ENCODE measurements at places on chromosomes 1 and 21.

GRCh38 chr1:164824542-164824941 is 265.6 kb downstream of the PBX1 start:
- DNase-seq = no peak

GRCh38 chr1:147598621-147599361 is 57.5 kb downstream of the BCL9 start:
- DNase-seq = no peak

- no peak for DNase-seq
These were observed 154.0 kb downstream of the MATN1 start for GRCh38 chr1:30569384-30569783.

GRCh38 chr1:231062500-231063270 is 22.6 kb upstream of the FAM89A start:
- no peak for DNase-seq

DNA sequence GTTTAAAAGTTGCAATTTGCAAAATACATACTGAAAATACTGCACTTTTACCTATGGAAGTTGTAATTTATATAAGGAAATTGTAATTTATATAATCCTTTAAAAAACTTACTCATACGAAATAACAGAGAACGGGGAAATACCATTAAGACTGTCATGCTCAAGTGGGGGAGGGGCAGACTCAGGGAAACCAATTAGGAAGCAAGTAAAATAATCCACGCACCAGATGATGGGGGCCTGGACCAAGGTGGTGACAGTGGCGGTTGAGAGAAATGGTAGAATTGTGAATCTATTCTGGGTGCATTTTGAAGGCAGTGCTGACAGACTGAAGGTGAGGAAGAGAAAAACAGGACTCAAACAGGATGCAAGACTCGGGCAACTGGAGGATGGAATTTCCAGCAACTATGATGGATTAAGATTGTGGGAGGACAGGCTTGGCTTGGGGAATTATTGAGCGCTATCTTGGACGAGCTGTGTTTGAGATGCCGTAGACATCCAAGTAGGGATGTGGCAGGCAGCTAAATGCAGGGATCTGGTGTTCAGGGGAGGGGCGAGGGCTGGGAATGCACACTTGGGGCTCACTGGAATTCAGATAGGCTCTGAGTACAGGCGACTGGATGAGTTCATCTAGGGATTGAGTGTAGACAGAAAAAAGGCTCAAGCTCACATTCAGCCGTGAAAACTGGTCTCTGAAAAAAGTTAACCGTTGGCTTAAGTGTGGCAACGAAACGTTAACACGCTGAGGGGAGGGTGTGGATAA is 977 bp downstream of the LCA5L start:
- DNase-seq = peak; percentile 26

DNA sequence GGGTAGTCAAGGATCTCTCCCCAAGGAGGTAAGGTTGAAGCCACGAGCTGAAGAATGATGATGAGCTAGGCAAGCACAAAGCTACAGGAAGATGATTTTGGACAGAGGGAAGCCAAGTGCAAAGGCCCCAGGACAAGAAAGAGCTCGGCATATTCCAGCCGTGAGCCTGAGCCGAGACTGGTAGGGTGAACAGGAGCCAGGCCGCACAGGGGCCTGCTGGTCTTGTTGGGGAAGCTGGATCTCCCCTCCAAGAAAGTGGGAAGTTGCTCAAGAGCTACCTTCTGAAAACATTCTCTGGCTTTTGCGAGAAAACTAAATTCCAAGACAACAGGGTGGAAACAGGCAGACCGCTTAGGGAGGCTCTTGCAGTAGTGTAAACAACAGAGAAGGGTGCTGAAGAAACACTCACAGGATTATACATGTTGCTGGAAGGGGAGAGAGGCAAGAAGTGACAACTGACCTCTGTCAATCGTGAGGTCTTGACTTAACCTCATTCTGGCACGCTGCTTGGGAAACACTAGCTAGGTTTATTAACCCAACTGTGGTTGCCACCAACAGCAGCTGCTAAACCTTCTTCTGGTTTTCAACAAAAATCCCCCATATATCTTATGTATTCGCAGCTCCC is 625.2 kb downstream of the SMYD3 start:
- no peak for DNase-seq

DNA sequence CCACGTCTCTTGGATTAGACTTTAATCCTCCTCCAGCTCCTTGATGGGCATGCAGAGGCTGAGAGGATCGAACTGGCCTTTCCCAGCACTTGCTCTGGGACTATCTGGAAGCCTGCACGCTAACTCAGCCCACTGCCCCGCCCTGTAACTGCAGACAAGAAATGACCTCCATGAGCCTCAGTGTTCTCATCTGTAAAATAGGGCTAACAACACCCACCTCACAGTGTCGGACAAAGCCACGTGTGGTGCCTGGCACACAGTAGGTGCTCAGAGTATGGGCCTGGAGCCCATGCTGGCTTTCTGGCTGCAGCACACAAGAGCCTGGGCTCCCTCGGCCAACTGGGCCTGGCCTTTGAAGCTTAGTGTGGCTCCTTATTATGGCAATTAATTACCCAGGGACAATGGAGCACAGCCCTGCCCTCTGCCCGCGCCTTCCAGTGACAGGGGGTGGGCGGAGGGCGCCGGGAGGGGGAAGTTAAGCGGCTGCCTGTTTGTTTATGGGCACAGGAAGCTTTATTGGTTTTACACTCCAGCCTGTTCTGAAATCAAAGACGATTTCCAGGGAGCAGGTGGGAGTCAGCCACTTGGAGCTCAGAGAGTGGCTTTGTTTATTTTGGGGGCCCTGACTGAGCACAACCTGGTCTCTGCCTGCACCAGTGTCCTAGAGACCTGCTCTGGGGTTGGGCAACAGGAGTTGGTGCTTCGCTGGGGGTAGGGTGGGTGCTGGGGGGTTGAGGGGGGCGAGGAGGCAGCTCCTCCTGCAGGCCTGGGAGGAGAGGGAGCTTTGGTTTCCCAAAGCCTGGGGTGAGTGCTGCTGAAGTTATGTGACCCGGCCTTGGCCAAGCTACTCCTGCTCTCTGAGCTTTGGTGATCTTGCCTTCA is 31.0 kb downstream of the PAX7 start:
- DNase-seq = no peak

GRCh38 chr1:66028035-66028434 is 235.3 kb downstream of the PDE4B start:
- no peak for DNase-seq

DNA sequence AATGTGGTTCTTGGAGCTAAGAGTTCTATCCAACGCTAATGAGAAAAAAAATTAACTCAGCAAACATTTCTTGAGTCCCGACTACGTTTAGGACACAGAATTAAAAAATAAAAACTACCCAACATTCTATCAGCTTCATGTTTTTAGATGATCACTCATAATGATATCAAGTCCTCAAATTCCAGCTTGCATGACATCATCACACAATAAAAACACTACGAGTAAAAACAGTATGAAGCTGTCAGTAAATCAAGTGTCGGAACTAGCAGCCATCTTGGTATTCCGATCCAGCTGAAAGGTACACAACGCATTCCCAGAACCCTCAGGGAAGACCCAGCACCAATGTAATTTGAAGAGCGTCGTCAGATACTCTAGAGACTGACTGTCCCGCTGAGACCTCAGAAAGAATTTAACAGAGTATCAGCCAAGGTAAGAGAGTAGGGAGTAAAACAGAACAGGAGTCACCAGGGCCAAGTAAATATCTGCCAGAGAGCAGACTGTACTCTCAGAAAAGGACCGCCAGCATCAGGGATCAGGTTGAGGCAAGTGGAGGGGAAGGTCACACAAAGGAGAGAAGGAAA is 57.0 kb downstream of the NRIP1 start:
- DNase-seq = no peak

- DNase-seq = no peak
These were observed 44.2 kb downstream of the RAB3B start for GRCh38 chr1:51946300-51946699.

- no peak for DNase-seq
These were observed 266.8 kb downstream of the NPHP4 start for GRCh38 chr1:5725406-5725805.

GRCh38 chr1:118636004-118636403 is 352.1 kb downstream of the TBX15 start:
- DNase-seq = no peak

GRCh38 chr1:86507935-86508582 is 38.8 kb upstream of the CLCA4 start:
- DNase-seq = peak; percentile 75

GRCh38 chr1:209820986-209821385 is 6.8 kb upstream of the UTP25 start:
- DNase-seq = no peak

DNA sequence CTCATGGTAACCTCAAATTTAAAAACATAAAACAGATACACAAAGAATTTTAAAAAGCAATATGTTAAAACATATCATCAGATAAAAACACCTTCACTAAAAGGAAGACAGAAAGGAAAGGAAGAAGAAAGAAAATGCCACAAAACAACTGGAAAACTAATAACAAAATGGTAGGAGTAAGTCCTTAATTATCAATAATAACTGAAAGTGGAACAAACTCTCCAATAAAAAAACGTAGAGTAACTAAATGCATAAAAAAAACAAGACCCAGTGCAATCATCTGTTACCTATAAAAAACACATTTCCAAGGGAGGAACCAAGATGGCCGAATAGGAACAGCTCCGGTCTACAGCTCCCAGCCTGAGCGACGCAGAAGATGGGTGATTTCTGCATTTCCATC is 47.1 kb upstream of the ACADM start:
- DNase-seq = no peak

GRCh38 chr1:234533975-234534876 is 55.2 kb upstream of the TARBP1 start:
- DNase-seq = no peak
